Nucleus accumbens (tissue), 56 donors: ENCODE measurements at places on chromosomes 11 and 22.

- no peak for DNase-seq
Measured at GRCh38 chr11:1232883-1233321, 10.0 kb downstream of the MUC5B start.

GRCh38 chr11:57896361-57897145 is 127.1 kb upstream of the OR9Q1 start:
- no peak for DNase-seq

- no peak for DNase-seq
Measured at GRCh38 chr11:95512682-95513081, 276.9 kb downstream of the FAM76B start.

DNA sequence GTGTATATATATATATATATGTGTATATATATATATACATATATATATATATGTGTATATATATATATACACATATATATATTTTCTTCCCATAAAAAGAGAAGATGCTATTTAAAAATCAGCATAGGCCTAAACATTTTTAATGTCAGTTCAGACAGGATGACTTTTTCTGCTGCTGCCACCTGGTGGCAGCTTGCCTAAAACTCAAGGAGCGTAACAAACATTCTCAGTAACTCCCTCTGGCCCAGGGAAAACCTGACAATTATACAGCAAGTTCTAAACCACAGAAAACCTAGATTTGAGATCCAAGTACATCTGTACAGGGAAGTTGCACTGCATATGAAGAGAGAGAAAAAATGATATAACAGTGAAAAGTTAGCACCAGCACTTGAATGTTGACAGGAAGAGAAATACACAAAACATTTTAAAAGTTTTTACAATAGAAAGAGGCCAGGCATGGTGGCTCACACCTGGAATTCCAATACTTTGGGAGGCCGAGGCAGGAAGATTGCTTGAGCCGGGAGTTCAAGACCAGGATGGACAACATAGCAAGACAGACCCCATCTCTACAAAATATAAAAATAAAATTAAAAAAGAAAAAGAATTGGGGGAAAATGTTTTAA is 16.6 kb downstream of the OR8A1 start:
- no peak for DNase-seq

- DNase-seq, result no peak
Measured at GRCh38 chr22:47190276-47190956, 428.0 kb downstream of the TBC1D22A start.

- no peak for DNase-seq
Measured at GRCh38 chr11:75502138-75502537, 23.6 kb downstream of the GDPD5 start.
